ENCODE measurements at places on chromosomes 5 and 9.

- DNase-seq, result no peak
These were observed 87.9 kb downstream of the SEMA4D start for GRCh38 chr9:89410022-89410421.

DNA sequence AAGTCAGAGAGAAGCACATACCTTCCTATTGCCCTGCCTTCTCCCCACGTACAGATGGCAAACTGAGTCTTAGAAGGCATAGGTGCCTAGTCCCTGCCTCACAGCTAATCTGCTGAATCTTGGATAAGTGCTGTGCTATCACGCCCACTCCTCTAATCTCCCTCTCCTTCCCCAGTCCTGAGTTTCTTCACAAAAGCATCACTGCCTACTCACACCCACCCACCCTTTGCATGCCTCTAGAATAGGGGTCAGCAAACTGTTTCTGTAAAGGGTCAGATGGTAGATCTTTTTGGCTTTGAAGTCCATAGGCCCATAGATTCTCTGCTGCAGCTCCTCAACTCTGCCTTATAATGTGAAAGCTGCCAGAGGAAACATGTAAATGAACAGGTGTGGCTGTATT lies 23.2 kb upstream of the JADE2 start:
- DNase-seq, result no peak

DNA sequence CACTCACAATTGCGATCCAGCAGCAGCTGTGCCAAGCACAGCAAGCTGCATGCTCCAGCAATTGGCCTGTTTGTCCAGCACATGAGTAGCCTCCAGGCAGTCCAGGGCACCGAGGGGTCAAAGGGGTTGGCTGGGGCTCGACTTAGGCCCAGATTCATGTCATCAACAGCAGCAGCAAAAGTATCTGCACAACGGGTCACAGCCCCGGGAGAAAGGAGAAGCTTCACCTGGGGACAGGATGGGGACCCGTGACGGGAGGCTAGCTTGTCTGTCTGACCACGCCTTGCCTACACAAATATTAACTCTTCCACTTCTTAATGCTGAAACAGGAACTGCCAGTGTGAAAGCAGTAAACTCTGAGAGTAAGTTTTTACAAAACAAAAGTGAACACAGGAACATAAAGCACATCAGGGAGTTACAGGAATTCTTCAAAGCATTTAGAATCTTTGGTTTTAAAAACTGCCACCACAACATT lies 191.2 kb downstream of the PIK3R1 start:
- peak; percentile 56 for DNase-seq

DNA sequence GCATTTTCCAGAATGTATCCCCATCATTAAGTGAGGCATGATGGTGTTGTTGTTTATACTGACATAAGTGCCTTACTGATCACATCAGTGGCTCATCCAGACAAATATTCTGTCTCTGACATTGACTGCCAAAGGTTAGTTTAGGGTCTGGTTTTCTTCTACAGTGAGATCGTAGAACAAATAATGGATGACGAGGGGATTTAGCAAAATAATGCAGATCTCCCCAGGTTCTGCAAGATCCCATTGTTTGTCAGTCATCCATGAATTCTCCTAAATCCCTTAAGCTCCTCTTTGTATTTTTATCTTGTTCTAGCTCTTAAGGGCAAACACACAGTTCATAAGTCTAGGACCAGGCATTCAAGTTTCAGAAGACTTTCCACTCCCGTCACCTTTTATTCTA lies 93.1 kb upstream of the DHFR start:
- no peak for DNase-seq

GRCh38 chr5:160271396-160271795 lies 41.0 kb downstream of the CCNJL start:
- DNase-seq, result no peak

DNA sequence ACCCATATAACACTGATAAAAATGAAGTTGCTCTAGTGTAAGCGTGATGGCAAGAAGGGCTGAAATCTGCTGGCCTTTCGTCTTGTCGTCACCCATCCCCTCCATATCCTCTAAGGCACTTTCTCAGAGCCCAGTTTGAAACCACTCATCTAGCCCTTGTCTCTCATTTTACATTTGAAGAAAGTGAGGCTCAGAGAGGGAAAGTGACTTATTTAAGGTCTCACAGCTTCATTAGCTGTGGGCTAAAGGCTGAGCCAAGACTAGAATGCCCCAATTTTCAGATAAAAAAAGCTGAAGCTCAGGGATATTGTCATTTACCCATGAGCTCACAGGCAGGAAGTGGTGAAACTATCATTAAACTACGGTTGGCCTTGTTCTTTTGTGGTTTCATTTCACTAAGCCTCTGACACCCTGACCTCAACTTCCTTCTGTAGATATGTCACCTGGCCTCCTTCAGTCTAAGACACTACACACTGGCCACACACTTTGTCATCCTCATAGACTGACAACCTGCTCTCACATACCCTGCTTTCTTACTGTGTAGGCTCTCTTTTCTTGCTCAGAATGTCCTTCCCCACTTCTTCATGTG lies 176.7 kb upstream of the DMAC1 start:
- peak; percentile 84 for DNase-seq
